ENCODE measurements at places on chromosomes 2 and 18.

GRCh38 chr2:54081574-54081973, 33.8 kb upstream of the ACYP2 start:
- DNase-seq, result no peak

DNA sequence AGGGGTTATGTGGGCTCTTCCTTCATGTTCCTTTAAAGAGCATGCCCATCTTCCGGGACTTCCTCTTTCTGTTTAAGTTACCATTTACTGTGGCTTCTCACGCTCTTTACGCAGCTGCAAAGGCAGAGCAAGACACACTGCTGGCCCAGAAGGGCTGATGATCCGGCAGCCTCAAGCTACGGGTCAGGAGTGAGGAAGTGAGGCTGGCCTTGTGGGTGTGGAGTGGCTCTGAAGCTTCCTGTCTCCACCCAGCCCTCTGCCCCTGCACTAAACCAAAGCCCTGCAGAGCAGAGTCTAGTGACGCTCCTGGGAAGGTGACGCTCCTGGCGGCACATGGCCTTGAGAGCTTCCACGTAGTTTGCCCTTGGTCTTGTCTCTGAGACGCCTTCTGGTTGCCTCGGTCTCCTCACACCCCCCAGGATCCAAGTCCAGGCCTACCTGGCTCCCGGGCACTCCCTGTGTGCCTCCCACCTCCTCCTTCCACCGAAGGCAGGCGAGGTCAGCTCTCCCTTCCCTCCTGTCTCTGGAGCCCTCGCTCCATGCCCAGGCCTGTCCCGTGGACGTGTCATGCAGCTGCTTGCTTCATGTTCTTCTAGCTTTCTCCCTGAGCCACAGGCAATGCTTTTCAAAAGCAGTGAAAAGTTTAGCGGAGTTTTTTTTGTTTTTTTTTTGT, 50.3 kb downstream of the ARL4C start:
- DNase-seq, result no peak

DNA sequence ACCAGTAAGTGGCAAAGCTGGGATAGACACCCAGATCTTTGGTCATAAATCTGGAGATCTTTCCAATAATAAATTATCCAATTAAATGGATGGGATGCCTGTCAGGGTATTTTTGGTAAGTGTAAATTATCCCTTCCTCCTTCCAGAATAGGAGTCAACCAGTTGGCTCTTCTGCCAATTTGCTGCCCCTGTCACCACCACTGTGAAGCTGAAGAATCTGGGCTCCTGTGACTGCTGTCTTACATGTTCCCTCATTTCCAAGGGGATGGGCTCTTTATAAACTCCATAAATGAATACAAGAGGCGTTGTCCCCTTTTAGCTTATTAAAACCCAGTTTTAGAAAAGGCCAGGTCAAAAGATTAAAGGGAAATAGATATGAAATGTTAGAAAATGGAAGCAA, 17.8 kb upstream of the BMP10 start:
- no peak for DNase-seq

- DNase-seq, result peak; percentile 57
Observed at GRCh38 chr18:31555971-31556747, 35.5 kb upstream of the TTR start.

DNA sequence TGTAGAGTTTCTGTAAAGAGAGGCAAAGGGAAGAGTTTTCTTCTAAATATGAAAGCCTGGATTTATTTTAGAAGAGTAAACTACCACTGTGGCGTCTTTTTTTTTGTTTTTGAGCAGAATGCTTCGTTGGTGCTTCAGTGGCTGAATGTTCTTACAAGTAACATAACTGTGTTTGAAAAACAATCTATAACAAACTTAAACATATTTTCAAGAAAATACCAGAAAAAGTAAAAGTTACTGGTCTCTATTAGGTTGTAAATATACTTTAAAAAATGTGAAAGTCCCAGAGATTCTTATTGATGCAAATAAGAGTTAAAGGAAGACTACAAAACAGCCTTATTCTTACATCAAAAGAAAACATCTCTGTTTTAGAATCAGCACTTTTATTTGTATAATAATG, 76.2 kb downstream of the NEB start:
- no peak for DNase-seq

- no peak for DNase-seq
Observed at GRCh38 chr18:44862112-44862511, 181.4 kb downstream of the SETBP1 start.

DNA sequence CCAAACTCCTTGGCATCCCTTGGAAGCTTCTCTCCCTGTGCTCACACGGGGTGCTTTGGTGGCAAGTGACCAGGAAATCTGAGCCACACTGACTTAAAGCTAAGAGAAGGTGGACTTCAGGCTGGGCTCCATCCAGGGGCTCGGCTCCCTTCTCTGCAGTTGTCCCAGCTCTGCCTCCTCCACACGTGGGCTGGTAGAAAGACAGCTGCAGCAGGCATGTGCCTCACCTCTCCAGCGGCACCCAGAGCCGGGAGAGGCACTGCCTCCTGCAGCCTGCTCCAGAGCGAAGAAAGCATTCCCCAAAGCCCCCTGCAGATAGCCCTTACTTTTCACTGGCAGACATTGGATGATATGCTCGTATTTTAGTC, 11.3 kb downstream of the KCNF1 start:
- DNase-seq, result no peak

- no peak for DNase-seq
Observed at GRCh38 chr18:8001711-8002301, 434.7 kb downstream of the PTPRM start.

DNA sequence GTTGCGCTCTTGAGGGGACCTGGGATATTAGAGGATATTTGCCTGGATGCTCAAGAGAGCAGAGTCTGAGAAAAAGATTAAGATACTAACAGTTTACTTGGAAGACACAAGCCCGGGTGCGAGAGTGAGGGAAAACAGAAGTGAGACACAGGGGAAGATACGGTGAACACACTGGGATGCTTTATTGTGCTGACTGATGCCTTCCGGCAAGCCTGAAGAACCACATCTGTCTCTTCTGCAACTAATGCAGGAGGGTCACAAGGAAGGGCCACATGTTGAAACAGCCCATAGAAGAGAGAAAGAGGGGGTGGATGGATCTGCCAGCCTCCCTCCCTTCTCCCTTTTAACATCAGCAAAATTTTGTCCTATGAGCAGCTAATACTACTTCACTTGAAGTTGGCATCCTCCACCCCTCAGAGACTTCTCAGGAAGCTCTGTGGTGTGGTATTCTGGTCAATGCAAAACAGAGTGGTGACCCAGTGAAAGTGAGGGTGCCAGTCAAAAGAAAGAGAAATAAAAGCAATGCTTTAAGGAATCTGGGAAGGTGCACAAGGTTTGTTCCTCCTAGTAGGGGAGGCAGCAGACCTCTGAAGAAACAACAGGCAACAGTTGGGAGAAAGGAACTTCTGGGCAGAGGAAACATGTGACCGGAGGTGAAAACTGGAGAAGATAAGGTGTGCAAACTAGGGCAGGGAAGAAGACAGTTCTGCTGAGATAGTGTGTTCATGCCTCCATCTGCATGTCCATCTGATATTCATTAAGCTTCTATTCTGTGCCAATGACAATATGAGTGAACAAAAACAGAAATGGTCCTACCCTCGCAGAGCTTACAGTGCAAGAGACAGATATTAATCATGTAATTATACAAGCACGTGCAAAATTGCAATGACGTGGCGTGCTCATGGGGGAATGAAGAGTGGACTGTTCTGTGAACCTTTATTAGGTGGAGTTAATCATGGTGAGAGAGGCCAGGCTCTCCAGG, 107.1 kb downstream of the LYPD6B start:
- peak; percentile 1 for DNase-seq

DNA sequence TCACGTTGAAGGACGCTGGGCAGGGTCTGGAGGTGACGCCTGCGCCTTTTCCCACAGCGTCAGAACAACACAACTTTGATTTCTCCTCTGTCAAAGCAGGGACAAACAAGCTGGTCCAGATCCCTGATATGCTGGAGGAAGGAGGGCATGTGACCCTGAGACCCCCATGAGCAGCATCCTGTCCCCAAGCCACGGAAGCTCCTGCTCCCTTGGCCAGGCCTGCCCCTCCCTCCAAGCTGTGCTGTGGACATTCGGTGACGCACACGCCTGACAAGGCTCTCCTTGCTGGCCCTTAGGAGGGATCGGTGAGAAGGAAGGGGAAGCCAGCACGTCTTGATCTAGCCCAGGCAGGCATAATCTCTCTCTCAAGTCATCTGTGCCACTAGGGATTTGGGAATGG, 11.3 kb downstream of the MLPH start:
- no peak for DNase-seq

GRCh38 chr18:70107091-70107490, 98.4 kb downstream of the RTTN start:
- DNase-seq, result no peak

GRCh38 chr2:198807131-198807530, 650.6 kb downstream of the SATB2 start:
- DNase-seq, result no peak

- no peak for DNase-seq
Observed at GRCh38 chr18:7957297-7957696, 390.2 kb downstream of the PTPRM start.

- DNase-seq, result no peak
Observed at GRCh38 chr2:88082781-88083180, 15.2 kb downstream of the SMYD1 start.

GRCh38 chr2:71880287-71880686, 267.4 kb downstream of the CYP26B1 start:
- DNase-seq, result no peak

- DNase-seq, result no peak
Observed at GRCh38 chr2:62408241-62408677, 97.7 kb downstream of the TMEM17 start.

- DNase-seq, result peak; percentile 37
Observed at GRCh38 chr2:30362468-30363081, 84.5 kb upstream of the LCLAT1 start.

- no peak for DNase-seq
Observed at GRCh38 chr18:76578571-76579300, 83.7 kb upstream of the ZNF516 start.

GRCh38 chr18:32803568-32803967, 30.7 kb upstream of the KLHL14 start:
- no peak for DNase-seq

DNA sequence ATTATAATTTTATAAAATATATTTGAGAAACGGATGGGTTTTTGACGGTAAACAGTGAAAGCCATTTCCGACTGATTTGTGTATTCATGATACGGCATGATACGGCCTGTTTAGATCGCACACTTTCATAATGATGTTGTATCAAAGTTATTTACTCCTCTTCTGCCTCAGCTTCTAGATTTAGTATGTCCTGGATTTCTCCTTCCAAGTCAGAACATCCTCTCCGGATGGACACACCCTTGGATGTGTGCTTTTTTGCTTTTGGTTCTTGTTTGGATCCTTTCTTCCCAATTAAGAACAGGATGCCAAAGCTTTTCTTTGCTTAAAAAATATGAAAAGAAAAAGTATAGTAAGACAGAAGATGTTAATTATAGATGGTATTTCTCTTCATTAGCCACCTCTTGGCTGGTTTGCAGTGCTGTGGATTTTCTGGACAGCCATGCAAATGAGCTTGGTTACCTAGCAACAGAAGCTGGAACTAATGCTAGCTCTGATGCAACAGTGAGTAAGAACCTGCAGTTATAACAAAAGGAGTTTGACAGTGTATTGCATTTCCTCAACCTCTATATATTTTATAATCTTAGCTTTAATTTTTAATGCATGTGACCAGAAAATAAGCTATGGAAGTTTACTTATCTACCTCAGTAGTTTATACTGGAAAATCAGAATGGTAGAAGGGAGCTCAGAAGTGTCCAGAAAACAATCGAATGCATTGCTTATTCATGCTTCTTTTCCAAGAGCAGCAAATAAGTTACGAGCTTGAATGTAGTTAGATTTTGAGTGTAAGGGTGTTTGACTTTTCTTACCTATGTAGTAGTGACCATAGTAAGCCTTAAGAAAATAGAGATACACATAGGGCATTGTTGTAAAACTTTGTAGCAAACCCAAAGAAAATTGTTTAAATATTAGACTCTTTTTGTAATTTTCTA, 27.9 kb downstream of the RMND5A start:
- DNase-seq, result peak; percentile 82

- DNase-seq, result no peak
Observed at GRCh38 chr2:141508086-141508752, 622.6 kb downstream of the LRP1B start.

DNA sequence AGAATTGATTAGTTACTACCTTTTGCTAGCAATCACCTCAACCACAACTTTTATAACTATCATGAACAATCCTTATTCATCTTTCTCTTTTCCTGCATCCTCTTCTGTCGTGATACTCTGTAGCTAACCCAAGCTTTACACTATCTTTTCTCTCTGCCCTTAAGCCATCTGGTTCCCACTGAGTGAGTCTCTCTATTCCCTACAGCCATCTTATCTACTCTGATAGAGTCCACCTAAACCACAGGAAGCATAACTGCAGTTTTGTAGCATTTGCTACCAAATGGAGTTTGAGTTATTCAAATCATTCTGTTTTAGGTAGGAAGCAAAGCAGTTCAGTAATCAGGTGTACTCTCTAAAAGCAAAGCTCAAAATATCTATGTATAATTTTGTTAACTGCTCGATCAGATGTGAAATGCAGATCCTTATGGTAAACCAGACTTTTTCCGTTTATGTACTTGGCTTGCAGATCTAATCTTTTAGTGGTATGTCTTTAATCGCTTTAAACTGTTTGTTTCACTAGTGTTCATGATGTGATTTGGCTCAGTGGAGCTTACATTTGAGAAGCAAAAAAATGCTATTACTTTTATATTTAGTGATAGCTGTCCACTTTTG, 91.0 kb downstream of the CSRNP3 start:
- DNase-seq, result no peak

DNA sequence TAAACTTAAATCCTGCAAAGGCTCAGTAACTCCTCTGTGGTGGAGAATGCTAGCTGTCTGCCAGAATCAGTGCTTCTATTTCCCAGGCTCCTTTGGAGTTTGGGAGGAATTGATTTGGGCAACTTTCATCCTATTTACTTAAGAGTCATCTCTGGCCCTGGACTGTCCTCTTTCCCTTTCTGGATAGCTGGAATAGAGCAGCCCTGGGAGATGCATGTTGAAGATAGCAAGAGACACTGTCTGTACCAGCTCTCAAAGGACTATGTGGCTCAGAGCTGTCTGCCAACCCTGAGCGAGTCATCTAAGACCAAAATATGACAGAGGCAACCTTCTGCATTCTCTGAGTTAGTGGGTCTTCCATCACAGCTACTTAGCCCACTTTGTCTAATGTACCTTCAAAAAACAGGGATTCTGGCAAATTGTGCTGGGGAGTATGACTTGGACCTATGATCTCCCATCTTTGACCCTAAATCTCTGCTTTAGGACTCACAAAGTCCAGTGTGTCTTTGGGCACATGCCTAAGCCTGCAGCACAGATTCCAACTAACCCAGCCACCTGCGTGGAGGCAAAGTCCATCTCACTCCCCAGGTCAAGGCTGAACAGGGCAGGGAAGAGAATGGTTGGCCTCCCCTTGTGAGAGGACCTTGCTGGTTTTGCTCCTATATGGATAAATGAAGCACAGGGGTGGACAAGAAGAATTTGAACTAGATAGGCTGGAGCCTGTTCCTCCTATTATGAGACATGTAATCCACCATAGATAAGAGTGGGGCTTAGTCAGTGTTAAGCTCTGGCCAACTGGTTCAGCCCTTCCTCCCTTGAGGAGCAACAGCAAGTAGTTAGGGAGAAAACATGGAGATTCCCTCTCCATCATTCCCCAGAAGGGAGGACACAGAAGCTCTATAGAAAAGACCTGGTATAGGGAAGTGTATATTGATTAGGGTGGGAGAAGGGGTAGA, 99.1 kb upstream of the PELI1 start:
- no peak for DNase-seq

- no peak for DNase-seq
Observed at GRCh38 chr2:235026649-235027557, 75.1 kb downstream of the SH3BP4 start.

GRCh38 chr2:20054119-20054518, 2.7 kb upstream of the LAPTM4A start:
- no peak for DNase-seq
